Fibroblast of villous mesenchyme (primary cell): ENCODE measurements at places on chromosomes 16 and 17. TPM values are rescaled to one million over a fixed set of nuclear protein-coding genes. Genes with fewer than 3 reads are reported as not detected.
A peak's percentile ranks its signal among the peaks of the same experiment; 100 is the strongest.

Gene CLEC10A
- total RNA-seq: not detected in 2 replicates

Gene CHRNB1
- 6.1 and 6.9 TPM in 2 replicates for total RNA-seq

Gene AANAT
- total RNA-seq: not detected in 2 replicates

Gene EFNB3
- total RNA-seq: 0.32 and 0.43 TPM in 2 replicates

Gene ZNF652
- total RNA-seq: 20.6 and 24.6 TPM in 2 replicates

DNA sequence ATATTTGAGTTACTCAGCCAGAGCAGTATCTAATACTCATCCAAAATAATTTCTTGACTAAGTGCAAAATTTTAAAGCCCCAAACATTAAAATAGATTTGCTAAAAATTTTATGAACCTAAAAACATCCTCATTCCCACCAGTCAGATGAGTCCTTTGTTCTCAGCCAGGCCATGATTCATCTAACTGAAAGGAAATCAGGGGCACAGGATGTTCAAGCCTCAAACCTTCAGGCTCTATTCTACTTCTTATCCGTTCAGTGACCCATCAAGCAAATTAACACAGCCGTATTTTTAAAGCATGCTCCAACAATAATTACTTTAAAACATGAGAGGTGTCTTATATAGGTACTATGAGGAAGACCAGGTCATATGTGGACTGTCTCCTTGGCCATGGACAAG is 176.5 kb upstream of the MON1B start:
- DNase-seq: no peak

- no peak for DNase-seq
Measured at GRCh38 chr17:39636587-39636926, 387 bp upstream of the STARD3 start.

DNA sequence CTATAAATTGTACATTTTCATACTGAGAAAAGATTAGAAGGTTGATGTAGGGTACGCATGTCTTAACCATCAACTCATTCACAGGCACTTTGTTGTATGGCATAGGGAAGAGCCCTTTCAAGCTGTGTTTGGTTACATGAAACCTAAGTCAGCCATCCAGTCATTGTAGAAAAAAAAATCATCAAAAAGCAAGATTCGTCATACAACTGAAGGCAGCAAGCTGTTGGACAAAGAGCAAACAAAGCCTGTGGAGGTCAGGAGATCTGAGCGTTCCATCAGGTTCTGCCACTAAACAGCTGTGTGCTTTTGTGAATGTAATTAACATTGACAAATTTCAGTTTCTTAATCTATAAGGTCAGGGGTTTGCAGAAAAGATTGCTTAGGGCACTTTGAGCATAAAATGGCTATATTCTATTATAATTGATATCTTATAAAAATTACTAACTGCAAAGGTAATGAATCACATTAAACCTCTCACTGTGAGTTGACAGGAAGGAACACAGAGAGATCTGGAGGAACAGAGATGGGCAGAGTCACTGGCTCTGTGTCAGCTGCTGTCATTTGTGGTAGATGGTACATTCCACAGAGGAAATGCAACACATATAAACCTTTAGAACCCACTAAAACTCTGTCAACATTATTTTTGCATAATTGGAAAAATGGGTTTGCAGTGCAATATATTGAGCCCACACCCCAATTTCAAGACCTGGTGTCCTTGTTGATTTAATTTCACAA is 66.3 kb upstream of the MYOCD start:
- DNase-seq: no peak

GRCh38 chr17:36931697-36932382 is 5.4 kb upstream of the LHX1 start:
- DNase-seq: no peak

DNA sequence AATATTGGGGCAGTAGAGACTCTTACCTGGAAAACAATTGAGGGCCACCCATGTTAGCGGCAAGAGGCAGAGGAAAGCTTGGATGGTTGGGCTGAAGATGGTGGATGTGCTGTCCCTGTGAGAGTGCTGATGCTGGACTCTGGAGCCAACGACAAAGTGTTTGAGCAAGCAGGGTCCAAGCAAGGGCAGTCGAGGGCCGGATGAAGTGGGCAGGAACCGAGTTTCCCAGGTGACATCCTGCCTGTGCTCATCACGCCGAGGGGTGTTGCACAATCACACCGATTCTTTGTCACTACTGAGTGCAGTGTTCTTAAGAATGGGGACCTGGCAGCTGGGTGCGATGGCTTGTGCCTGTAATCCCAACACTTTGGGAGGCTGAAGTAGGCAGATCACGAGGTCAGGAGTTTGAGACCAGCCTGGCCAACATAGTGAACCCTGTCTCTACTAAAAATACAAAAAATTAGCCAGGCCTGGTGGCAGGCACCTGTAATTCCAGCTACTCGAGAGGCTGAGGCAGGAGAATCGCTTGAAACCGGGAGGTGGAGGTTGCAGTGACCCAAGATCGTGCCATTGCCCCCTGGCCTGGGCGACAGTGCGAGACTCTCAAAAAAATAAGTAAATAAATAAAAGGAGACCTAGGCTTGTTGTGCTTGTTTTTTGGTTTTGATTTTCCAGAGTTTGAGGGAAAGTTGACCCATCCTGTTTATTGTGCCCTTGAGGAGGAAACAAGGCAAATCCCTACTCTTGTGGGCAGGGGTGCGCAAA is 6.1 kb downstream of the PYCARD start:
- no peak for DNase-seq

DNA sequence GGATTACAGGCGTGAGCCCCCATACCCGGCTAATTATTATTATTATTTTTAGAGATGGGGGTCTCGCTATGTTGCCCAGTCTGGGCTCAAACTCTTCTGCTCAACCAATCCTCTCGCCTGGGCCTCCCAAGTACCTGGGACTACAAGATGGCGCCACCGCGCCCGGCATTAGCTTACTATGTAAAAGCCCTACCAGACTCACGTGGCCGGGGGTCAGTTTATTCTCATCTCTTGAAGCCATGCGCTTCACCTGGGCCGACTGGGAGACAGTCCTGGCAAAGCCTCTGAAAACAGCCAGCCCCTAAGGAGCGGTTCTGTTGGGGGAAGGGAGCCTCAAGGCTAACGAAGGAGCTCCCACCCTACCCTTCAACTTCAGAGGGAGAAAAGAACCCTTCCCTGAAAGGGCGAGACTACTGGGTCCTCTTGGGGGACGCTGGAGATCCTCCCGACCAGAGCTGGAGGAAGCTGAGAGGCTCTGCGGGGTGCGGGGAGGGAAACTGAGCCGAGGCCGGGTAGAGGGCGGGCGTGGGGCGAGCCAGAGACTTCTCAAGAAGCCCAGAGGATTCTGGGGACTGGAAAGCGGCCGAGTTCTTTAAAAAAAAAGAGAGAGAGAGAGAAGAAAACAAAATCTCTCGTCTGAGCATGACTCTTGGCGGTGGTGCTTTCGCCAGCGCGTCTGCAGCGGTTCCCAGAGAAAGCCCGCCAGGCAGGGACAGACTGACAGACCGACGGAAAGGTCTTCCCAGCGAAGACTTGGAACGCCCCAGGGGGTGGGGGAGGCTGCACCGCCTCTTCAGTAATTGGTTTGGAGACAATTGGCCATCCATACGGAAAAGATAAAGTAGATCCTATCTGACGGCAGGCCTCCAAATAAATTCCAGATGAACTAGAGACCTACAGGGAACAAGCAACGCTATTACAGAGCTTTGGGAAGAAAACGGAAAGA is 5.6 kb upstream of the TUBG2 start:
- DNase-seq: peak; percentile 81

DNA sequence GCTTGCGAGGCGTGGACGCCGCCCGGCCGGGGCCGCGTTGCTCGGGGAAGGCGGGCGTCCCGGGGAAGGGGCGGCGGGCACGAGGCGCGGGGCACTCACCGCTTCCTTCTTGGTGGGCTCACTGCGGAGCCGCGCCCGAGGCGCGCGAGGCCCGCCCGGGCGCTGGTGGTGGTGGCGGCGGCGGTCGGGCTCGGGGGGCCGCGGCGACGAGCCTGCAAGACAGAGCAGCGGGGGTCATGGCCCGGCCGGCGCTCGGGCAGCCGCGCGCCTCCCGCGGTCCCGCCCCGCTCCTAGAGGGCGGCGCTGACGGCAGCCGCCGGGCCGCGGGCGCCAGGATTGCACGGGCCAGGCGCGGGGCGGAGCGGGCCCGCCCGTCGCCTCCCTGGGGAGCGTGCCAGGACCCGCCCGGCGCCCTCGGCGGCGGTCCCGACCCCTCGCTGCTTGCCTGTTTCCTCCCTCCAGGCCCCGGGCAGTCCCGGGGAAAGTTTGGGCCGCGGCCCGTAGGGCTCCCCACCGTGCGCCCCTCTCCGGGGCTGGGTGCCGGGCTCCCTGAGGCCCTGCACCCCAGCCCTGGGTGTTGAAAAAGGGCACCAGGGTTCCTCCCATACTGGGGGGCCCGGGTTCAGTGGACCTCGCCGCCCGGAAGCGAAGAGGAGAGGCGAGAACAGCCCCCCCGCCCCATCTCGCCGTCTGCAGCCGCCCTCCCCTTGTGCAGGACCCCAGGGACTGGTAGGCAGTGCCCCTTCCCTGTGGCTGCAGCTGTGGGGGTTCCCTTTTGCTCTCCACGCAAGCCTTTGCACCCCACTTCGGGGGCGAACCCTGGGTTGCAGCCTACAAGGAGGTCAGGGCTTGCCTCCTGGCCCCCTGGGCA is at the start of gene C16orf74:
C16orf74 (minus strand) TSS at position 270 of the 871 bp plus-strand sequence. CDS start 15,879 bp downstream, outside the sequence.
- DNase-seq: peak; percentile 50

- no peak for DNase-seq
Measured at GRCh38 chr16:379183-379960, 2.4 kb downstream of the PGAP6 start.

GRCh38 chr16:55588799-55589198 is 22.3 kb downstream of the CAPNS2 start:
- peak; percentile 13 for DNase-seq

DNA sequence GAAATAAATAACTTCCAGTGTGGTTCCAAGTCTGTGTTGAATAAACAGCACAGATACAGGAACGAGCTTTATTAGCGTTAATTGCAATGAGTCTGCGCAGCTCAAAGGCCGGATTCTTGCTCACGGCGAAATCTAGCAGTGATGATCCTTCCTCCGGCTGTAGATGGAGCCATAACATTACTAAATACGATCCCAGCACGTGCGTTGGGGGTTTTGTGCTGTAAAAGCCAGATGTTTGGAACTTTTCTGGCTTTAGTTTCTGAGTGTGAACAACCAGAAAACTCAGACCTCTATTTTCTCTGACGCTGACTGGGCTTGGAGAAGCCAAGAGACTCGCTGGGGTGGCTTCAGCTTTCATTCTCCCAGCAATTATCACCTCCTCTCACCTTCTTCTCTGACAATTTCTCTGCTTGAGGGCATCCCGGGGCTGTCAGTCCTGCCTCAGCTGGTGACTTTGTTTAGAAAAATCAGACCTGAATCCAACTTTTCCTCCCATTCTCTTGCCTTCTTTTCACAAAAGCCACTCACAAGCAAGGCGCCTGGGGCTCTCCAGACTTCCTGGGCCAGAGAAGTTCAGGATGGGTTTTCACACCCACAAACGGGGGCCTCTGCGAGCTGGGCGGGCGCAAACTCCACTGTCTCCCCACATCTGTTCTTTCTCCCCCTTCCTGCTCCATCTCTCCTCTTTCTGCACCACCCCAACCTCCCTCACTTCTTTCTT is 47.1 kb upstream of the AKTIP start:
- peak; percentile 91 for DNase-seq

DNA sequence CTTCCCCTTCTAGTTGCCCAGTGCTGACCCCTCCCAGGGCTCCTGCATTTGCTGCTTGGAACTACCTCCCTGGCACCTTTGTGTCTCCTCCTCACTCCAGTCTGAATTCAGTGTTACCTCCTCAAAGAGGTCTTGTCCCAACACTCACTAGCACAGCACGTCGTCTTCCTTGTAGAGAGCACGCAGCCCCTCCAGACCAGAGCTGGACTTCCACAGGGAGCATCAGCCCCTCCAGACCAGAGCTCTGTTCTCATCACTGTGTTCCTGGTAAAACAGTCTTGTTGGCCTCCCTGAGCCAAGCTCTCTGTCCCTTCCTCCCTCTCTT is 27.8 kb upstream of the MGAT5B start:
- no peak for DNase-seq

DNA sequence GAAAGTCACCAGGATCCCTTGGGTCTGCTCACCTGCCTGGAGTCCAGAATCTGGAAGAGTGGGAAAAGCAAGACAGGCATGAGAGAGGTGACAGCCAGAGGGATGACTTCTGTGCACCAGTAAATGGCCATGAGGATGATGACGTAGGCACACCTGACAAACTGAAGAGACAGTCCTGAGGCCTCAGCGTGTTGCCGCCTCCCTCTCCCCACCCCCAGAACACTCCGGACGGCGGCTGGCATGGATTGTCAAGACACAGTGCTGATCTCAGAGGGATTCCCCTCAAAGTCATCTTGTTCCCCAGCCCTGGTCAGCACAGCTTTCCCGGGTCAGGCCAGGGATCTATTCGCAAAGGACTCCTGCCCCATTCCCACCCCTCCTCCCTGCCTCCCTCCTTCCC is 6.2 kb downstream of the SLC13A5 start:
- no peak for DNase-seq

- DNase-seq: peak; percentile 88
Measured at GRCh38 chr16:9053006-9053601, 38.3 kb upstream of the HAPSTR1 start.

DNA sequence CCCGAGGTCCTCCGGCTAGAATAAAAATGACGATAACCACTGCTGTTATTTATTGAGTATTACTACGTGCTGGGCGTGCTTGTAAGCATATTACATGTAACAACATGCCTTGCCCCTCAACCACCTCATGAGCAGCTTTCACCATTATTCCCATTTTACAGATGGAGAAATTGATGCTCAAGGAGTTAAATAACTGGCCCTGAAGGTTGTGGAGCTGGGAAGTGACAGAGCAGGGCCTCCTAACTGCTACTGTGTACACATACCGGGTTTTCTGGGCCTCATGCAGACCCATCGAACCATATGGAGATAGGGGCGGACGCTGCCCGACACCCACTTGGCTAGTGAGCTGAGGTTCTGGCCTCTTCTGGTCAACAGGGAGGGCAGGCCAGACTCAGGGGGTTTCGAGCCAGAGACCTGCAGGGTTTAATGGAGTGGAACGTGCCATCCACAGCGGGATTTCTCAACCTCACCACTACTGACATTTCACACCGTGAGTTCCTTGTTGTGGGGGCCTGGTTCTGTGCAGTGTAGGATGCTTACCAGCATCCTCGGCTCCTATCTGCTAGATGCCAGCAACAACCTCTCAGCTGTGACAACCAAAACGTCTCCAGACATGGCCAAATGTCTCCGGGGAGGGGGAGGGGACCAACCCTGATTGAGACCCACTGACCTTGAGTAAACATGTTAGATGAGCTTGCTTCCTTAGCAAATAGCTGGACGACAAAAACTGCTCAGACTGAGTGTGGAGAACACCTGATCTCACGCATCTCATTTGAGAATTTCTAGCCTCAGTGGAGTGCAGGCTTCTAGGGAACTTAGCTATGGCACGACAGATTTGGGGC is 432.0 kb downstream of the SLC39A11 start:
- no peak for DNase-seq

- DNase-seq: no peak
Measured at GRCh38 chr16:79795556-79795955, 195.0 kb upstream of the MAF start.

DNA sequence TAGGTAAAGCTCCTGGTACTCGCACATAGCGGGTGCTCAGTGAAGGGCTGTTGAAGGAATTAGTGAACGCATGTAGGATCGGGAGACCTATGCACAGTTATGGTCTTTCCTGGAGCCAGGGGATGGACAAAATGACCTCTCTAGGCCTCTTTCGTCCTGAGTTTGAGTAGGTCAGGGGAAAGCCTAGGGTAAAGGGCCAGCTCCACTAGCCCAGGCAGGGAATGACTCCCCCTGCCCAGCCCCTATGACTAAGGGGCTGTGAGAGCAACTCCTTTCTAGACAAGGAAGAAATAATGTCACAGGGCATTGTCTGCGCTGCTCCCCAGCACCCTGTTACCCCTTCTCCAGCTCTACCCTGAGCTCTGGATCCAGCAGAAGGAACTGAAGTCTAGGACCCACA is 24.6 kb upstream of the FMNL1 start:
- DNase-seq: no peak
